ENCODE measurements at places on chromosomes 12 and 14.

DNA sequence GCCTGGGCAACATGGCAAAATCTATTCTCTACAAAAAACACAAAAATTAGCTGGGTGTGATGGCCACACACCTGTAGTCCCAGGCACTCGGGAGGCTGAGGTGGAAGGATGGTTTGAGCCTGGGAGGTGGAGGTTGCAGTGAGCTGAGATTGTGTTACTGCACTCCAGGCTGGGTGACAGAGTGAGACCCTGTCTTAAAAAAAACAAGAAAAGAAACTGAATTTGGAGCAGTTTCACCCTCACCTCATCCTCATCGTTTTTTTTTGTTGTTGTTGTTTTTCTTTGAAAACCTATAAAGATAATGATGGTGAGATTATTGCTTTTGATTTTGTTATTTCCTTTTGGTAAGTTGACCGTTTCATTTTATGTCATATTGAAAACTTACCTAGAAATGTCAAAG, 60.7 kb downstream of the SLC38A6 start:
- no peak for DNase-seq

- DNase-seq, result no peak
Measured at GRCh38 chr14:64566651-64567122, 16.9 kb downstream of the PPP1R36 start.

GRCh38 chr12:51867371-51867770, 18.9 kb upstream of the FIGNL2 start:
- no peak for DNase-seq

- peak; percentile 26 for DNase-seq
Measured at GRCh38 chr12:131827961-131828534, at the start of gene MMP17. Gene MMP17 (plus strand): TSS chr12:131828393. CDS start chr12:131828495, 102 bp downstream.

GRCh38 chr12:121520586-121521086, 60.2 kb downstream of the KDM2B start:
- DNase-seq, result no peak

DNA sequence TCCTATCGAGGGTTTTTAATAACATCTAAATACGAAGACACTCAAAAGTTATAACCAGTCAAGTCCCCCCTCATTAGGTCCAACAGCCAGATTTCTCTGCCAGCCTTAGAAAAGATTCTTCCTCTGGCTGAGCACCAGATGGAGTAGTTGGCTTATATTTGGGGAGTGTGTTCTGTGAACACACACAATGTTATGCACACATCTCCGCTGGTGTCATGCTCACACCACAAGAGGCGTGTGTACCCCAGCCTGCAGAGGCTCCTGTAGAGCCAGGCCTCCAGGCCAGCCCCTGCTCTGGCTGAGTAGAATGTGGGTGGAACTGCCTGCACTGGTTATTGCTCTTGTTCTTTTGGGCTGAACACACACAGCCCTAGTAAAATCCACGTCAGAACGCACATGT, 64.0 kb downstream of the PIWIL1 start:
- no peak for DNase-seq

GRCh38 chr14:22849212-22849819, 12.9 kb downstream of the MMP14 start:
- no peak for DNase-seq

DNA sequence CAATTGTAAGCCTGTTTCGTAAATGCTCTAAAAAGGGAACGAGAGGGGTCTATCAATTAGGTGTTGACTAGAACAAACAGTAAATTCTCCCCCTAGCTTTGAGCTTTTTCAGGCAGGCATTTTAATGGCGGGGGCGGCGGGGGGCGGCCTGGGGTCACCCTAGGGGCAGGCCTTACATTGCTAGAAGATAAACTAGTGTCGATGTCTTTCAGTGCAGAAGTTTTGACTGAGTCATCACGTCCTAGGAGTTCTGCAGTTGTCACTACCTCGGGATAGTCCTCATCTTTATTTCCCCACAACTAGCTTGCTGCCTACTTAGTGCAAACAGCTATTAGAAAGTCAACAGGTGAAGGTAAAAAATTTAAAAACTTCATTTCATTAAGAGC, 1.6 kb downstream of the ATP6V1D start:
- no peak for DNase-seq

- DNase-seq, result no peak
Measured at GRCh38 chr14:88503754-88504406, 50.9 kb downstream of the PTPN21 start.

DNA sequence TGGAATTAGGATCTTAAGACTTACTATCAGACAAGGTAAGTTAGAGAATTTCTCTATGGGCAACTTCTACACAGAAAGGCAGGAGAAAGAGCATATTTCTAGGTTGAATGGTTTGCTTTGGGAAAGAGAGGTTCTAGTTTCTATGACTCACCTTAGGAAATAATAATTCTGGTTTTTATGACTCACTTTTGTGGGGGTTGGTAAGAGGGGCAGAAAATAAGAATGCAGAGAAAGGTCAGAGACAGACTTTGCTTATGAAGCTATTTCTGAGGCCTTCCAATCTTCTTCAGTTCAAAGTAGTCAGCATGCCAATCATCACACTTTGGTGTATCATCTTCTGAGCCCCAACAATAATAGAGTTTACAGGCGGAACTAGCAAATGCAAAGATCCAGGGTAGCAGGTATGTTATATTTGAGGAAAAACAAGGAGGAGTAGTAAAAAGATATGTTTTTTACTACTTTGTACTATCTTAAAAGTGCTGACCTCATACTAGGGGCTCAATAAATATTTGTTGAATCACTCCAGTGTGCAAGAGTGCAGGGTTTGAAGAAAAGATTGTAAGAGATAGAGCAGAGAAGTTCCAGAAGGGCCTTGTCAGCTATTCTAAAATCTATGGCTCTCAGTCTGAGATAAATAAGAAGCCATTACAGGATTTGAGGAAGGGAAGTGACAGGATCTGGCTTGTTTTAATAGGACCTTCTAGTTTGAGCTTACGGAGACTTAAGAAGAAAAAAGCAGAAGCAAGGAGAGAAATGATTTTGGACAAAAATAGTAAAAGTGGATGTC, 56.7 kb upstream of the LRFN5 start:
- DNase-seq, result no peak

- peak; percentile 33 for DNase-seq
Measured at GRCh38 chr12:106246891-106247673, 738 bp downstream of the CKAP4 start.

DNA sequence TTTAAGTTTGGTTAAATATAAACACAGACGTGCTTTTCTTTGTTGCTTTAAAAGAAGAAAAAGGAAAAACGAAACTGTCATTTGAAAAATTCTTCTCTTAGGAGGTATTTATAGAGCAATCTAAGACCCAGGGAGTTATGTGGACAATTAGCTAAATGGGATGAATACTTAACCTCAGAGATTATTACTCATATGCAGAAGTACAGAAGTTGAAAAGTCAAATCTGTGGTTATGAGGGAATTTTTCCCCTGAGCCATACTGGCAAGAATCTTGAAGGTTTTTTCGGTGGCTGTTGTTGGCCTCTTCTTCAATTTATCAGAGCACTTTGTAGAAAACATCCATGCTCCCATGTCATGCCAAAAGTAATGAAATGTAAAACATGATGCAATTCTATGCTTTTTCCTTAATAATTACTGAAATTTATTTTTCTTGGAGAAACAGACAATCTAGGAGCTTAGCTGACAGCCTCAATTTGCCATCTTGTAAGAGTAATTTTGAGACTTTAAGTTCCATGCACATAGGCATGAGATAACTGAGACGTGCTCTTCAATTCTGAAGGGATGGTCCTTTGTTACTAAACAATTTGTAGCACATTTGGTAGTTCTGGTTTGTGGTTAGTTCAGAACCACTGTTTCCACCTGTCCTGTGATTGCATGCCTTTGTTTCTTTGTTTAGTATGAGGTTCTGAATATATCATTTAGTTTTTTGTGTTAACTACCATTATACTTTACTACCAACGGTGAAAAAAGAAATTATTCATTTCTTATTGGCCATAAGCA, 126.6 kb downstream of the BCAT1 start:
- DNase-seq, result no peak

- DNase-seq, result no peak
Measured at GRCh38 chr14:99519931-99520421, 38.8 kb downstream of the CCNK start.

GRCh38 chr14:77224212-77224611, 42.6 kb downstream of the TMEM63C start:
- no peak for DNase-seq

DNA sequence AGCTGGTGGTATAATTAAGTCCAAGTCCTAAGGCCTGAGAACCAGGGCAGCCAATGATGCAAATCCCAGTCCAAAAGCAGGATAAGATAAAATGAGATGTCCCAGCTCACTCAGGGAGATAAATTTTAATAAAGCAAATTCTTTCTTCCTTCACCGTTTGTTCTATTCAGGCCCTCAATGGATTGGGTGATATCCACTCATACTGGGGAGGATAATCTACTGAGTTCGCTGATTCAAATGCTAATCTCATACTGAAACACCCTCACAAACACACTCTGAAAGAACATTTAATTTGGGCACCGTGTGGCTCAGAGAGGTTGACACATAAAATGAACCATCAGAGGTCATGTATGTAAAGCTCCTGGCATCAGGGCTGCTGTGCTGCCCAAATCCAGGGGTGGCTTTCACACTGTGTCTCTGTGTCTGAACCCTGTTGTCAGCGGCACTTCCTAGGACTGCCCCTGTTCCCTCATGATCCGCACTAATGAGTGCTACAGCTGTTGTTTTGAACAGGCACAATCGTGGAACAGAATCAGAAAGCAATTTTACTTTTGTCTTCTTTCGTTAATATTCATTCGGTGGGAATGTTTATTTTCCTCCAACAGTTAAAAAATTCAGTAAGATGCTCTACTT, 428.5 kb upstream of the FBXO33 start:
- no peak for DNase-seq

GRCh38 chr12:123006977-123007376, 26.5 kb downstream of the ARL6IP4 start:
- no peak for DNase-seq

- DNase-seq, result no peak
Measured at GRCh38 chr12:27208414-27208750, 35.7 kb upstream of the STK38L start.

DNA sequence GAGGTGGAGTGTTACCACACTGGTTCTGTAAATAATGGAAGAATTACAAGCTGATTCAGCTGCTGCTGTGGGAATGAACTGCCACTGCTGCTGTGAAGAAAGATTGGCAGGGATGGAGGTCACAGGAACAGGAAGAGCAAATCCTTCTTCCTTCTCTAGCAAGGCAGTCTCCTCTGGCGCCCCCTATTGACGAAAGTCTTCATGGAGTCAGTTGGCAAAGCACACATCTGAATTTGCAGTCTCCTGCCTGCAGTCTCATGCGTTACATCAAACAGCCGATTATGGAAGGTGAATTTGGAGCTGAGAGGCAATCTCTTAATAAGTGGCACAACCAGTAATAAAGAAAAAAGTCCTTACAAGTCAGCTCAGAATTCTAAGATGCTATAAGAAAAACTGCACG, 106.0 kb upstream of the TMTC1 start:
- DNase-seq, result no peak

DNA sequence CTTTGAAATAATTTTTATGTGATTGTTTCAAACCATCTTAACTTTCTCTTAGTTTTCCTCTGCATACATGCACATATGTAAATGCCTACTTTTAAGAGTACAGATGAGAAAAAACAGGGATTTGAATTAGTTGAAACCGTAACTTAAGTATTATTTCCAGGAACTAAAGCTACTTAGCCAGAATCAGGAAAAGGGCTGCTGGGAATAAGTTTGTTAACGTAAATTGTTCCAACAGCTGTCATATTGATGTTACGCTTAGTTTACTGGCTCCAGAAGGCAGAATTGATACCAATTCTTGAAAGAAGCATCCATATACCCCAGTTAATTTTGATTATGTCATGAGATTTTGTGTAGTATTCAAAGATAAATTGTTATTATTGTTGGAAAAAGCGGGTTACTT, 17.9 kb upstream of the KLRF1 start:
- no peak for DNase-seq

DNA sequence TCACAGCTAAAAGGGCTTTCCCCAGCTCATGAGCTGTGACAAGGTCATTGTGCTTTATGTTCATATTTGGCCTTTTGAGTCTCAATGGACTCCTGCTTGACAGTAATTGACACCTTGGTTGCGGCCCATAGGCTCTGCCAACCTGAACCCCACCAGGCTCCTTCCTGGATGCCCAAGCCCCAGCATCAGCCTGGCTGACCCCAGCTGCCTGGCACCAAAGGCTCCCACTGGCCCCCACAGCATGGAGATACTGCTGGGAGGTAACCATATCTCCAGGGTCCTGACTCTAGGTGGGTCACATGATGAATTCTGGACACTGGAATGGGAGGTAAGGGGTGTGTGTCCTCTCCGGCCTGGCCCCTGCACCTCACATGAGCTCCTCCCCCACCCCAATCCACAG, 50.2 kb downstream of the CLMN start:
- DNase-seq, result no peak

DNA sequence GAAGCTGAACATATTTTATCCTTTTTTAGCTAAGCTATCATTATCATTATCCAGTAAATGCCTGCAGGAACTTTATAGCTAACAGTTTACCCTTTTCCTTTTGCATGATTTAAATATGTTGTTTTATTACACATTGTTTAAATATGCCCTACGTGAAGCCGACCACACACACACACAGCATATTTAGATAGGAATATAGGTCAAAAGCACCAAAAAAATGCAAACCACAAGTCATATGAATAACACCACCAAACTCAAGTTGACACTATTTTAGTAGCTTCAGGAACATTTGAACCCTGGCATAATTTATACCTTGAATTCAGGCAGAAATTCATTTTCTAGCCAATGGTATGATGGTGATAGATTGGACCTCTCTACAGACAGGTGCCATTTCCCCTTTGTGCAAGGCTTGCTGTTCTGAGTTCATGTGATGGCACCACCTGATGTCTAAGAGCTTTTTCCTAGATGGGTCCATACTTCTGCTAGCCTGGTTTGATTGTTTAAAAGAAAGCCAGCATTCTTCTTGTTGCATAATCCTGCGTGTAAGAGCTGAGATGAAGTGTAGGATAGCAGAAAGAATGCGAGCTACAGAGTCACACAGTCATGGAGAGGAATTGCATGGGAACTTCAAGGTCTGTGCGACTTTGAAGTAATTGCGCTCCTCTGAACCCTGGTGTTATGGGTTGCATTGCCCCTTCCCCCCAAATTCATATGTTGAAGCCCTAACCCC, 454.8 kb upstream of the SOX5 start:
- DNase-seq, result no peak

DNA sequence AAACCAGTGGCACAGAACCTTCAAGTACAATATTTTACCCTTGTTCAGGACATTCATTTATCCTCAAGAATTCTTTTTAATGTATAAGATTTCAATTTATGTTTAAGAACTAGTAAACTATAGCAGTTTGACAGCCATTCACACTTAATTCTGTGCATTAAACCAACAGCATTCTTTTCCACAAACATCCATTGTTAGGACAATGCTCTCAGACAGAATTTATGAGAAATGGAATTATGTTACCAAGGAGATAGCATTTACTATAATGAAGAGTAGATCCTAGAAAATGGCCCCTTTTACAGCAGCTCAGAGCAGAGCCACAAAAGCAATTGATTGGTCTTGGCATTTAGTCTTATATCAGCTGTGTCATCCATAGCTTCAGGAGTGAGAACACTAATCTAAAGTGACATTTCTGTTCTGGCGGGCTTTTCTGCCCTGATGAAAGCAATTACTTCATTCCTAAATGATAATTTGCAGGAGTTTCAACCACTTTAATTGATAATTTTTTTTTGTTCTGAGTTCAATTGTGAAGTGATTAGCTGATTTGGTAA, 268.9 kb downstream of the NPAS3 start:
- no peak for DNase-seq

- no peak for DNase-seq
Measured at GRCh38 chr12:32027684-32028365, 68.6 kb downstream of the RESF1 start.
